ENCODE measurements at places on chromosomes 4 and X.
A peak's percentile ranks its signal among the peaks of the same experiment; 100 is the strongest.

GRCh38 chrX:1074755-1075154 is 137.7 kb downstream of the CRLF2 start:
- no peak for DNase-seq

DNA sequence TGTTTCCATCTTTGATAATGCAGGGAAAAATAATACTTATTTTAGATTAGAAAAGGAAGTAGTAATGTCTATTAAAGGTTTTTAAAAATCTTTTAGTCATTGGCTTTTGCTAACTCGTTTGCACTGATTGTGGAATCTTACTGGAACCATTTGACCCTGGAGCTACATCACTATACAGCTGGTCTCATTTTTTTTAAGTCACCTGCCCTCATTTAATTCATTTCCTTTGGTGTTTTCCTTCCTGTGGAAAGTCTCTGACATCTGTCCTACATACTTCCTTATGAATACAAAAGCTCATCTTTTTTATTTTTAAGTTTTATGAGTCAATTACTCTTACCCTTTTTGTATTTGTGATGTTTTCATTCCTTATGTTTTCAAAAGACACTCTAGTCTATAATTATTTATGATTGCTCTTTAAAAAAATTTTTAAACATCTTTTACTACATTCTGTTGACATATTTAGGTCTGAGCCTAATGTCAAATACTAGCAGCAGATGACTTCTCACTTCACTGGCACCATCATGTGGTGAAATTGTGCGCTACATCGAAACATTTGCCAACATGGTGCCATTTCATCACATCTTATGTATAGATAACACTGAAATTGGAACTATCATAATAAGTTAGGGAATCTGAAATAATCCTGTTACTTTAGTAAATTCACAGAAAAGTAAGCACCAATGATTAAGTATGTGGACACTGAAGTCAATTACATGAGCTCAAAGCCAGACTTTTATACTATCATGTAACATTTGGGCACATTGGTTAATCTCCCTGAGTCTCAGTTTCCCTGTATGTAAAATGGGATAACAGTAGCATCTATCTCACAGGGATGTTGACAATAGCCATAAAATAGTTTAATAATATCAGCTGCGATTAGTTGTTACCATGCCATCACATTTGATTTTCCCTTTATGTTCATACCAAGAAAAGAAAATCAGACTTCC is 9.4 kb upstream of the MMAA start:
- peak; percentile 22 for DNase-seq

GRCh38 chr4:6772223-6772928 is 10.2 kb upstream of the KIAA0232 start:
- no peak for DNase-seq

DNA sequence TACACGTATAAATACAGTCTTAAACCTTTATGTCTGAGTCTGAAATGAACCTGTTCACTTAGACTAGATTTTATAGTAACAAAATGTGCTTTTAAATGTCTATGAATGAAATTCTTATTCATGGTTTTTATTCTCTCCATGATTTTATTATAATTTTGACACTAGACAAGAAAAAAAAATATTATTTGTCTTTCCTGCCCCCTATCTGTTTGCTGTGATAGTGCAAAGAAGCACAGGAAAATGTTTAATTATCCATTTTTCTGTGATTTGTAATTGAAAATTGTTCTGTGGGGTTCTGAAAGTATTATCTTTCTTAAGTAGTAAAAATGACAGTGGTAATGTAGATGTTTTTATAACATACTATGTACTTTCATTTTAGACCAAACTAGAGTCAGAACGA is 52.0 kb downstream of the INTS6L start:
- no peak for DNase-seq

DNA sequence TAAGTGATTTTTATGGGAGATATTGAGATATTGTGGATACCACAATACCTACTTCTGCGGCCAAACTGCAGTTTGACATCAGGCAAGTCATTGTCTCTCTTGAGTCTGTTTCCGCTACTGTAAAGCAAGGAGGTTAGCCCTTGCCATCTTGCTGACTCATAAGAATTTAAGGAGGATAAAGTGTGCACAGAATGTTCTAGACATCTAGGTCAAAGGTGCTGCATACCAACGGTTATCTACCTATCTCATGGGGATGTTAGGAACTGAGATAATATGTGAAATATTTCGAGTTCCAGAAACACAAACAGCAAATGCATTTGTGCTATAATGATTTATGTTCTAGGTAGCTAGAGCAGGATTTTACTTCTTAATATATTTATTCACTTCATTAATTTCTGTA is 211.5 kb upstream of the NR3C2 start:
- no peak for DNase-seq

DNA sequence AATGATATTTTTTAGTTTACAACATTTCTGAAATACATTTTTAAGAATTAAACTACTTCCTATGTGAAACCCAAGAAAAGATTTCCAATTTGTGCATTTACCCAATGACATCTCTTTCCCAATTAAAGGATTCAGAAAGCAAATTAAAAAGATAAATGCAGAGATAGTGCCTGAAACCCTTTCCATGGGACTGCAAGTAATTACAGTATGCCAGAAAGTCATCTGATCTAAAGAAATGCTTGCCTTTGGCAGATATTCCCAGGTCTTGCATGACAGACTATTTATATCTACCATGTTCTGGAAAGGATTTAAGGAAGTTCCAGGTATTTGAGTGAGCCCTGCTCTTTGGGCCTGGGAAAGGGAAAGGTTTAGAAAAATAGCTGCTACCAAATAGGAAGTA is 41.6 kb upstream of the CXorf38 start:
- DNase-seq = no peak

DNA sequence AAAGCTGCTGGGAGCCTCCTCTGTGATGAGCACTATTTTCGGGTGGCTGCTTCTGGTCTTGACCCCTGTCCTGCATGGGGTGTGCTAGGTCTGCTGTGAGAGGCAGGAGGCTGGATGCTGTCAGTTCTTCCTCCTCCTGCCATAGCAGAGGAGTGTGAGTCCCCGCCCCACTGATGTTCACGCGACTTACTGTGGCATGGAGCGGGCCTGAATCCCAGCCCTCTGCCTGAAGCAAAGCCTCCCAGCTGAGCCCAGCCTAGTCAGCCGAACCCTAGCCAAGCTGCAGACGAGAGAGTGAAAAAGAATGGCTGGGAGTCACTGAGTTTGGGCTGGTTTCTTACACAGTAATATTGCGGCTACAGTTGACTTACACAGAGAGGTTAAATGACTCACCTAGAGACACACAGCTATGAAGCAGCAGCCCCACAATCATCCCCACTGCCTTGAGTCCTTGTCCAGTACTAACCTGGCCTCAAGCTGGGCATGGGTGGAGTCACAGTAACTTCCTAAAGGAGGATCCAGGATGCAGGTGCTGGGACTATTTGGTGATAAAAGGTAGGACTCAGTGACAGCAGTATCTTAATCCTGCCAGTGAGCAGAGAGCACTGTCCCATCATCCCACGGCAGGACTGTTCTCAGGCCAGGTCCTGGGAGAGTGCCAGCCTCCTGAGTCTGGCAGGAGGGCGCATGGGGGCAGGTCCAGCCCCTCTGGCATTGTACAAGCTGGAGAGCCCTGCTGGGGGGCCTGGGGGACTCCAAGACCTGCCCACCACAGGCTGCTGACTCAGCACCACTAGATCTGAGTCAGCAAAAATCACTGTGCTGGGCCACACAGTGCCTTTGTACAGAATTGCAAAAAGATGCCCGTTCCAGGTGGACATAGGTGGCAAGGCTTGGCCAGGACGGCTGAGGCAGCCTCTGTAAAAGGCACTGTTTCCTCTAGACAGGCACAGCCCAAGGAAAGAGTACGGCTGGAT is 60.4 kb upstream of the CRMP1 start:
- DNase-seq = no peak

DNA sequence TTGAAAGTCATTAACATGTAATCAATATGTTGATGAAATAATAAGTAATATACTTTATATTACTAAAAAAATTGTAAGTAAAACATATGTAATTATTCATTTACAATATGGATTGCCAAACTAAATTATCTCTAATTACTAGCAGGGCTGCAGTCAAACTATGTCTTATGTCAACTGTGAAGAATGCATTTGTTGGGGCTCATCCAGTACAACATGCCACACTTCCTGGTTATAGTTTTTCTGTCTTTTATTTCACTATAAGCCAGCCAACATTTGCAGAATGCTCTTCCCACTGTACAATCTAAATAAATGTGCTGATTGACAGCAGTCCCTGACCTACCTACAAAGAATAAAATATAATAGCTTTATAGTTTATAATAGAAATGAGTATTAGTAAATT is 975.4 kb upstream of the NDST4 start:
- DNase-seq = no peak

Data from NCI-H748 treated with DMSO at 0.1 percent for 48 hours (cell line).